Stimulated activated CD8-positive, alpha-beta memory T cell treated with anti-CD3 and anti-CD28 coated beads, Interleukin-4, amount 100 ng/mL, for 4 hours (primary cell): ENCODE measurements at places on chromosomes 3 and 15.
A peak's percentile ranks its signal among the peaks of the same experiment; 100 is the strongest.

DNA sequence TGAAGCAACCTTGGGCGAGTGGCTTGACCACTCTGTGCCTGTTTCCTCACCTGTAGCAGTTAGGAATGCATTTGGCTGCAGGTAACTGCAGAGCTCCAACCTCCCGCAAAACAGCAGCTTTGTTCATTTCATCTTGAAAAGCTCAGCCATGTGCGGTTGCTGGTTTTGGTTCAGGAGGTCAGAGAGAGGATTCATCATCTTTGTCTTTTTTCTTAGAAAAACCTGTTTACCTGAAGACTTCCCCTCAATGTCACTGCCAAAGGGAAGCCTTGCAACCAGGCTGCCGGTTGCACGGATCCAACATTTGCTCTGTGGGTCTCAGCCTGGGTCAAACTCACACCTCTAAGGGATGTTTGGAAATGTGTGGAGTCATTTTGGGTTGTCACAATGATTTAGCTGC lies 16.4 kb upstream of the FURIN start:
- no peak for DNase-seq

GRCh38 chr3:52527039-52527731 lies 6.5 kb downstream of the NT5DC2 start:
- DNase-seq: no peak

GRCh38 chr3:125055913-125056745 lies at the start of gene HEG1:
HEG1 (minus strand) TSS chr3:125055997; CDS start chr3:125055890, 107 bp downstream.
- DNase-seq: peak; percentile 60

GRCh38 chr3:12974819-12975218 lies 98.4 kb downstream of the IQSEC1 start:
- no peak for DNase-seq

GRCh38 chr3:16305111-16305541 lies 40.1 kb downstream of the OXNAD1 start:
- peak; percentile 21 for DNase-seq

DNA sequence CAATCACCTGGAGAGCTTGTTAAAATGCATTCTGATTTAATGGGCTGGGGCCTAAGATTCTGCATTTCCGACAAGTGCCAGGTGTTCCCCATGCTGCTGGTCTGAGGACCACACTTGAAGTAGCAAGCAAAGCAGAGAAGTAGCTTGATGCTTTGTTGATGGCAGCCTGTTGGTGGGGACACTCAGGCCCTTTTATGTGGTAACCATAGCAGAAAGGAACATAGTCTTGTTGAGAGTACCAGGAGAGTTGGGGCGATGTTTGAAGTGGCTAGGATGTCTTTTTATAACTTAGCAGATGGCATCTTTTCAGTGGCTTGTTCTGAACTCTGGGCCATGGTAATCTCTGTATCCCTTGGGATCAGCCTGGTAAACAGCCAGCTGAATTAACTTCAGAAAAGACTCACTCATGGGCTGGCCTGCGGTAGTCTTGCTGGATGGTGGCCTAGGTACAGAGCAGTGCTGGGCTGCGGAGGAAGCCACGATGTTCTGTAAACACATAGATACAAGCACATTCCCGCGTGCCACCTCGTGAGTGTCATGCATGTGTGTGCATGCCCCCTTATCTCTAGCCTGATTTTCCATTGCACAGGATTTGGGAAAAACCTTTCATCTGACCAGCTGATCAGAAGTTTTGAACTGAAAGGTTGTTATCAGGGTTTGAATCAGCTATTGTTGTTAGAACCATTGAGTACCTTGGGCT lies 292.4 kb upstream of the LRRFIP2 start:
- no peak for DNase-seq

DNA sequence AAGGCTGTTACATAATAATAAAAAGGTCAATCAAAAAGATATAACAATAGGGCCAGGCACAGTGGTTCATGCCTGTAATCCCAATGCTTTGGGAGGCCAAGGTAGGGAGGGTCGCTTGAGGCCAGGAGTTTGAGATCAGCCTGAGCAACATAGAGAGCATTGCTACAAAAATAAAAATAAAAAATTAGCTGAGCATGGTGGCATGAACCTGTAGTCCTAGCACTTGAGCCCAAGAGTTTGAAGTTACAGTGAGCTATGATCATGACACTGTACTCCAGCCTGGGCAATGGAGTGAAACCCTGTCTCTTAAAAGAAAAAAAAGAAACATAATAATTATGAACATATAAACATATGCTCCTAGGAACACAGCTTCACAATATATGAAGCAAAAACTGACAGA lies 29.3 kb downstream of the AVEN start:
- no peak for DNase-seq

DNA sequence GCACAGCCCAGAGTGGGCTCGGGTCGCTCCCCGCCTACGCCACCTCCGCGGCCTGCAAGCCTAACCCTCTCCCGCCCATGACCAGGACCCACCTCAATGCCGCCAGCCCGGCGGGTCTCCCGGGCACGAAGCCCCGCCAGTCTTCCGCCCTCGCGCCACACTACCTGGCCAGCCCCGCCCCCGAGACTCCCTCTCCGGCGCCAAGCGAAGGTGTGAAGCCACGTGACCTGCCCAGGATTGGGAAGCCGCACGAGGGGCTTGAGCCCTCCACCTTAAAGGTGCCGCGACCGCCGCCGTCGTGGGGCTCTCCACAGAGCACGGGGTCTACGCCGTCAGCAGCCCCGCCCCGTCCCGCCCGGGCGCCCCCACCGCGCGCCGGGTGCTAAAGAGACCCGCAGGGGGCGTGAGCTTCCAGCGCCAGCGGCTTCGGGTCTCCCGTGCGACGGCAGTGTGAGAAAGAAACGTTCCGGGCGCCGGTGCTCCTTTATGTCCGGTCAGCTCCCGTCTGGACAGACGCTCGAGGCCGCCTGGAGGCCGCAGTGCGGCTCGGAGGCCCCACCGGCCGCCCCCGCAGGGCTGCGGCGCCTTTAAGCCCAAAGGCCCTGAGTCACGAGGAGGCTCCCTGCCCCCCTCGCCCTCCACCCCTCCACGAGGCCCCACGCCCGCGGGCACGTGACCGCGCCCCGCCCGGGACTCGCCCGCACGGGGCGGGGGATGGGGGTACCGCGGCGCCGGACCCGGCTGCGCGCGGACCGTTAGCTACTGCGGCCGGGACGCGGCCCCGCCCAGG lies at the start of gene CPEB1:
Gene CPEB1, minus strand, starts transcription at position 319 of the 790 bp plus-strand sequence. CDS start 18,904 bp downstream, outside the sequence.
- DNase-seq: peak; percentile 41

- DNase-seq: no peak
Observed at GRCh38 chr15:70327856-70328678, 230.3 kb upstream of the TLE3 start.

GRCh38 chr15:98395974-98396610 lies 252.2 kb upstream of the IGF1R start:
- DNase-seq: no peak

GRCh38 chr3:12444582-12445471 lies 39.5 kb upstream of the TSEN2 start:
- DNase-seq: no peak

GRCh38 chr3:10758304-10759037 lies 57.6 kb upstream of the SLC6A11 start:
- DNase-seq: no peak

DNA sequence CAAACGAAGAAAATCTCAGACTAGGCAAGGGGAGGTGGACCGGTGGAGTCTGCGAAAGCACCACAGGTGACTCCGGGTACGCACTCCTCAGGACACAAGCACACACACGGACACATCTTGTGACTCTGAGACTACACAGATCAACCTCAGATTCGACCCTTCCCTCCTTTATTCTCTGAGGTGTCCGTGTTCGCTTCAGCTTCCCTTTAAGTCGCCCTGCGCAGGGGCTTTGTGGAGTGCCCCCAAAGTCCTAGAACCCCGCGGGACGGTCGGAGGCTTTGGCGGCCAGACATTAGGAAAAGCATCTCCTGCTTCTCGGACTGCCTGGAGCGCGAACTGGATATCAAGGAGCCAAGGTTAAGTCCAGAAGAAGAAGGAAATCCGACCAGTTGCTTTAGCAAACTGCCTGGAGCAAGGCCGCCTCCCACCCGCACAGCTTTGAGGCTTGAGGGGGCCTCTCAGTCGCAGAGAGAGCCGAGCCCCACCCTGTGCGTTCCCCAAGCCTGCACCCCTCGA lies 730 bp downstream of the DGKG start:
- no peak for DNase-seq

GRCh38 chr3:58560771-58561311 lies 16.4 kb downstream of the FAM107A start:
- DNase-seq: no peak

GRCh38 chr15:74384881-74385643 lies 17.6 kb upstream of the CYP11A1 start:
- no peak for DNase-seq

DNA sequence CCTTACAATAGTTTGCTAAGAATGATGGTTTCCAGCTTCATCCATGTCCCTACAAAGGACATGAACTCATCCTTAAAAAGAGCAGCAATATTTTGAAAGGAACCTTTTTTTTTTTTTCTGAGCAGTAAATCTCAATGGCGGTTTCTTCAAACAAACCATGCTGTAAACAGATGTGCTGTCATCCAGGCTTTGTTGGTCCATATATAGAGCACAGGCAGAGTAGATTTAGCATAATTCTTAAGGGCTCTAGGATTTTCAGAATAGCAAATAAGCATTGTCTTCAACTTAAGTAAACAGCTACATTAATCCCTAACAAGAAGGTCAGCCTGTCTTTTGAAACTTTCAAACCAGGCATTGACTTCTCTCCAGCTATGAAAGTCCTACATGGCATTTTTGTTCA lies 334.2 kb downstream of the SLC9A9 start:
- DNase-seq: no peak

DNA sequence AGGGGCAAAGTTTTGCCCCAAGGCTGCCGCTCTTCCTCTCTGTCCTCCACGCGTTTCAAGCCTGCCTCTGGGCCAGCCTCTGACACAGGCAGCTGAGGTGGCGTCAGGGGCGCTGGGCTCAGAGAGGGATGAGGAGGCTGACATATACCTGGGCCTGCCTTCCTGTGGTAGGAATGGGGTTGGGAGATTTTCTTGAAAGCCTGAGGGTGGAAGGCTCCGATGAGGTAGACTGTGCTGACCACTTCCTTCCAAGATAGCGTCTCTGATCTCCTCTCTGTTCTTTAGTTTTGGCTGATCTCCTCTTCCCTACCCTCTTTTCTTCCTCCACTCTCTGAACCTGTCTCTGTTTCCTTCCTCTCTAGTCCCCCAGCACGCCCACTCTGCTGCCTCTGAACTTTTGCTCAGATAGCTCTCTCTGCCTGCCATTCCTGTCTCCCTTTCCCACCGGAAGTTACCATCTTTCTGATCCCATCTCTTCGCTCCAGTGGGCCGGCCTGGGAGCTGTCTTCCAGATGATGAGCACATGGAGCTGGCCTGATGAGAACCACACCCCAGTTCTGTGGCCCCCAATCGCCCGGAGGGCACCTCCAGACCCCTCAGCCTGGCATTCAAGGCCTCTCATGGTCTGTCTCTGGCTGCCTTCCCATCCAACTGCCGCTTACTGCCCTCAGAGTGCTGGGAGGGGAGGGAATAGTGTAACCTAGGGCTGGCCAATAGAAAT lies 32.5 kb upstream of the LCTL start:
- no peak for DNase-seq

GRCh38 chr3:184825121-184825820 lies 13.3 kb downstream of the VPS8 start:
- no peak for DNase-seq

GRCh38 chr3:31592764-31593163 lies 60.0 kb downstream of the STT3B start:
- no peak for DNase-seq

DNA sequence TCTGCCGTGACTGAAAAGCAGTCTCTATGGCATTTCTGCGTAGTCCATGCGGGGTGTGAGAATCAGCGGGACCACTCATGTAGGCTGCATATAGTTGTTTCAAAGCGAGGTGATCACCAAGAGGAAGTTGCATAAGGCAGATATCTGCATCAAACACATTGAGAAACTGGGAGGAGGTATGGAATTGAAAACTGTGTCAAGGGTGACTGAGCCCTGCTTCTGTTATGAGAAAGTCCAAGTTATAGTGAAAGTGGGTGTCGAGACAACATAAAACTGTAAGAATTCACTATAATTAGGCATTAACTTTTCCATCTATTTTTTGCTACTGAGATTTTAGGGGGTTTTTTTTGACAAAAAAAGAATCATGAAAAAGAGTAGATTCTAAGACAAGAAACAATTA lies 109.3 kb downstream of the ZIC1 start:
- no peak for DNase-seq

DNA sequence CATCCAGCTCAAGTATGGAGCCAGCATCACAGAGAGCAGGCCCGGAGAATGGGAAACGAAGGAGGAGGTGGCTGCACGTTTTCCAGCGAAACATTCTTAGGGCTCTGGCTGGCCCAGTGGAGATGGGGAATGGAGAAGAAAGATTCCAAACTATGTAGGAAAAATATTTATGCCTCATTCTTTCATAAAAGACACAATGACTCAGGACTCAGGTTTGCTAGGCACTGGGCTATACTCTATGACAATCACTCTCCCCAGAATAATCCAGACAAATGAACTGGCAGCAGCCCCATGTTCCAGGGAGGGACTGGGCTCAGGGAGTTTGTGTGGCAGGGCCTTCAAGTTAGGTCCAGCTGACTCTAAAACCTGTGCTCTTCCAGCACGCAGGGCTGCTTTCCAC lies 110.8 kb upstream of the RAD18 start:
- DNase-seq: no peak

GRCh38 chr3:127682561-127682960 lies 9.8 kb downstream of the ABTB1 start:
- DNase-seq: no peak

- DNase-seq: no peak
Observed at GRCh38 chr3:111418391-111418790, 123.6 kb upstream of the CD96 start.

- DNase-seq: no peak
Observed at GRCh38 chr3:171786997-171787396, 23.3 kb downstream of the PLD1 start.

DNA sequence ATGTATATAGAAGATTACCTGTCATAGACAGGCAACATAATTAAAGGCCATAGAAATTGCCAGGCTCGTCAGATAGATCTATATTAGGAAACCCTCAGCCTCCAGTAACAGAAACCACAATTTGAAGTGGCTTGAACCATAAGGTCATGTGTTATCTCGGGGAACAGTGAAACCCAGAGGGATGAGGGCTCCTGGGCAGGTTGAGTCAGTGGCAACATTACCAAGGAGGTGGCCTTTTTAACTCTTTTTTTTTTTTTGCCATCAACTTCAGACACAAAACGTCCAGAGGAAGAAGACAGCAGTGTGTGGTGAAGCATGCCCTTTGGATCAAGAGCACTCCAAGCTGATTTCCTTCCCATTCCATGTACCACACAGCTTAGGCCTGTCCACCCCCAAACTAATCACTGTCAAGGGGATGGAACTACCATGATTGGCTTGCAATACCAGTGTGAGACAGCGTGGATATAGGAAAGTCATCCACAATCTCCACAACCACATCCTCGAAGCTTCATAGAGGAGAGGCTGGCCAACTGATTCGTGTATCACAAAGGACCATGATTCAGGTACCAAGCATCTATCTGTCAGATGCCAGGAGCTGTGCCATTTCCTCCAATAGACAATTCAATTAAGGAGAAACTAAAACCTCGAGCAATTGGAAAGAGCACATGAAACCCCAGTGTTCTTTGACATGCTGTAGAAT lies 999 bp upstream of the KIF7 start:
- no peak for DNase-seq

DNA sequence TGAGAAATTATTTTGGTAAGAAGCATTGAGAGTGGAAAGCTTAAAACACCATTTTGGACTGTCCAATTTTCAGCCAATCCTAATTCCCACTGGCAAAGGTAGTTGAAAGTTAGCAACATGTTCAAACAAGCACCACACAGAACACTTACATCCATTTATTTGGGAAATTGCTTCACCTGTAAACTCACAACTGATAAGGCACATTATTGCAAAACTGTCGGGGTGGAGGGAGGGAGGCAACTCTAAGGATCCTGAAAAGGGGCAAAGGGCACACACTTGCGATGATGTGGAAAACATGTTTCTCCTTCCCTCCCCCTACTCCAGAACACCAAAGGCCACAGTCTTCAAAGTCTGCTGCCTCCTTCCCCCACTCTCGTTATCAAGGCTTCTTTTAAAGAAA lies 9.4 kb downstream of the TMEM41A start:
- DNase-seq: no peak
